ENCODE measurements at places on chromosomes 6 and 20. TPM values are rescaled to one million over a fixed set of nuclear protein-coding genes. Genes with fewer than 3 reads are reported as not detected.

ZNF311 gene
- total RNA-seq, result 0.65 TPM

- H3K4me1 ChIP-seq, result no peaks in the 10 kb centered on the region
- no peak overlapping the region for H3K4me3 ChIP-seq
- peak; percentile 14 for DNase-seq
- no peaks in the 10 kb centered on the region for H3K36me3 ChIP-seq
Observed at GRCh38 chr6:150741633-150742200, 123.8 kb upstream of the MTHFD1L start.

GRCh38 chr6:119728935-119729334, 379.4 kb upstream of the MAN1A1 start:
- H3K27ac ChIP-seq, result no peak overlapping the region
- H3K36me3 ChIP-seq, result no peaks in the 10 kb centered on the region
- peaks cover 9% of the 10 kb centered on the region for H3K27me3 ChIP-seq
- H3K4me1 ChIP-seq, result peaks cover 3% of the 10 kb centered on the region
- H3K4me3 ChIP-seq, result no peak overlapping the region

FUT9 gene
- total RNA-seq, result not detected

GRCh38 chr6:37504024-37504423, 4.3 kb upstream of the CCDC167 start:
- H3K4me1 ChIP-seq, result peaks cover 67% of the 10 kb centered on the region
- H3K27me3 ChIP-seq, result no peaks in the 10 kb centered on the region
- H3K27ac ChIP-seq, result peak overlapping the region; percentile 95
- DNase-seq, result no peak

RWDD2A gene
- 1.6 TPM for total RNA-seq

LIN28B gene
- total RNA-seq, result not detected

BCLAF1 gene
- 164 TPM for total RNA-seq

RIPOR3 gene
- not detected for total RNA-seq

DNA sequence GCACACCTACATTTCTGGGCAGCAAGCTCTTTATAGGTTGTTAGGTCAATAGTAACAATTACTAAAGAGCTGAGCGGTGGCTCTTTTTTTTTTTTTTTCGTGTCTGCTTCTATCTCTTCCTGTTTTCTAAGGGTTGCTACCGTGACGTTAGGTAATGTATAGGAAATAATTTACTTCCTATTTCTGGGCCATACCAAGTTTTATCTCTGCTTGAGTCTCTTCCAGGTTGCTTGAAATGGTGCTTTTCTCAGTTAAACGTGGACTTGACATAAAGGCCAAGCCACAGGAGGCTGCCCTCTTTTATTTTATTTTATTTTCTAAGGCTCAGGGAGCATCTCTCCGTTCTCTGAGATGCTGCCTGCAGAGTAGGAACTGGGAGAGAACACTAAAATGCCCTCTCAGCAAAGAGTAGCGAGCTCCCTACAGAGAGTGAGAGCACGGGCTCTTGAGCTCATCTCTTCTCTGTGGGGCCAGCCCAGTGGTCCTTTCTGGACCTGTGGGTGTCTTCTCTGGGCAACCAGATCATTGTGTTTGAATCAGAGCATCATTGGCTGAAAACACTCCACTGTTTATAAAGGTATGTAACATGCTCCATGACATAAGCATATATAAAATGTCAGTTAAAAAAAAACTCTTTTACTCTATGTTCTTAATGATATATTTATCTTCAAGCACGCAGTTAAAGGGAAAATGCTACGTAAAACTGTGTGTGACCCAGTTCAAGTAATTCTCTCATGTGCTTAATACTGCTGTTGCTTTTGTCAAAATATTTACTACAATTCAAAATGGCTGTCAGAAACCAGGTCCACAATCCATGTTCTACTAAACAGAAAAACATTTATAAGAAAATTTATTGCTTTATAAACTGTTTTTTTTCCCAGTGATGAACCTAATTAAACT, at the start of gene ZNF831:
TSS of gene ZNF831 (plus strand) at position 191 of the 900 bp plus-strand sequence. CDS start 27,199 bp downstream, outside the sequence.
- H3K4me1 ChIP-seq, result peaks cover 89% of the 10 kb centered on the region
- peak within 1 kb of the TSS; percentile 82 for H3K4me3 ChIP-seq
- H3K36me3 ChIP-seq, result peaks cover 23% of the 10 kb centered on the region

DNA sequence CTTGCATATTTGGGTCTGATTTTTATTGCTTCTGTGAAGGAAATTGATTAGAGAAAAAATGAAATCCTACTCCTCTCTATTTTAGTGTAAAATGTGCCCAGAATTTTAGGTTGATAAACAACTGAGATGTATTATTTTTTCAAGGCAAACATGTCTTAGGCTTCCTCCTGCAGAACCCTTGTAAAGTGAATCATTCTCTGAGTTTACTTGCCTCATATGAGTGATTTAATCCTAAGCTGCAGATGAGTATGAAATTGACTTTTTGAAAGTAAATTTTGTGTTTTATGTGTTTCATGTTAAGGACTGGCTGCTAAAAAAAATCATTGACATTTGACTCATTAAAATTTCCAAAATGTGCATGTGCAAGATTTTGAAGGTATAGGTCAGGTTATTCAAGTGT, 138.5 kb upstream of the PHACTR1 start:
- H3K4me1 ChIP-seq, result no peaks in the 10 kb centered on the region
- no peaks in the 10 kb centered on the region for H3K36me3 ChIP-seq
- no peak for DNase-seq
- no peak overlapping the region for H3K27ac ChIP-seq
- H3K4me3 ChIP-seq, result no peak overlapping the region
- H3K27me3 ChIP-seq, result peaks cover 2% of the 10 kb centered on the region

GRCh38 chr6:52995913-52996645, 995 bp upstream of the GSTA4 start:
- peaks cover 2% of the 10 kb centered on the region for H3K36me3 ChIP-seq
- peak overlapping the region; percentile 77 for H3K4me3 ChIP-seq
- H3K27ac ChIP-seq, result peak overlapping the region; percentile 98
- H3K4me1 ChIP-seq, result peaks cover 30% of the 10 kb centered on the region
- H3K27me3 ChIP-seq, result peaks cover 11% of the 10 kb centered on the region

- no peak overlapping the region for H3K27ac ChIP-seq
- DNase-seq, result no peak
- no peaks in the 10 kb centered on the region for H3K4me1 ChIP-seq
- no peak overlapping the region for H3K4me3 ChIP-seq
- H3K27me3 ChIP-seq, result no peaks in the 10 kb centered on the region
Observed at GRCh38 chr6:114364301-114364700, 21.5 kb upstream of the HS3ST5 start.

GRCh38 chr6:123189816-123190215, 193.8 kb downstream of the CLVS2 start:
- H3K27ac ChIP-seq, result no peak overlapping the region
- H3K4me1 ChIP-seq, result no peaks in the 10 kb centered on the region
- no peak overlapping the region for H3K4me3 ChIP-seq

ABHD16B gene
- total RNA-seq, result not detected

DNA sequence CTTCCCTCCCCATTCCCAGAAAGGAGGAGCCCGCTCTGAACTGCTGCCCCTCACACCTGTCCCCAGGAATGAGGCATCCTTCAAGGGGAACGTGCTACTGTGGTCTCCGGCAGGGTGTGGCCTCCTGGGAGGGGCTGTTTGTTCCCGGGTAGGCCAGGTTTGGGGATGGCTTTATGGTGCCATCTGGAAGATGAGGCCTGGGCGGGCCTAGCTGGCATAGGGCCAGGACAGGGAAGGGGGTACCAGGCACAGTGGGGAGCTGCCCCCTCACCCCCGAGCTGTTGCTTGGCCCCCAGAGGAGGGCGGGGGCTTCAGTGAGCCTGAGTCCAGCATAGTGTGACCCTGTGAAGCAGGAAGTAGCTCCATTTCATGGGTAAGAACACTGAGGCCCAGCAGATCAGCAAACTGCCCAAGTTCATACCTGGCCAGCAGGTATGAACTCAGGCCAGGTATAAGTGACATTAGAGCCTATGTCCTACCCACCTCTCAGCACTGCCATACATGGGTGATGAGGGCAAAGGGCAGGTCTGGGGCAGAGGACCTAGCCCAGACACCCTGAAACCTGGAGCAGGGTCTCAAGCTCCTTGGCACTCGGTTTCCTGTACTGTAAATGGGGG, 17.5 kb upstream of the SPDEF start:
- no peak for DNase-seq
- no peaks in the 10 kb centered on the region for H3K27me3 ChIP-seq
- no peak overlapping the region for H3K4me3 ChIP-seq
- no peaks in the 10 kb centered on the region for H3K36me3 ChIP-seq
- H3K4me1 ChIP-seq, result peaks cover 4% of the 10 kb centered on the region

GRCh38 chr20:45611054-45611453, 18.5 kb upstream of the WFDC10A start:
- H3K4me1 ChIP-seq, result peaks cover 5% of the 10 kb centered on the region
- H3K27ac ChIP-seq, result no peak overlapping the region
- no peak for DNase-seq
- no peak overlapping the region for H3K4me3 ChIP-seq
- peaks cover 2% of the 10 kb centered on the region for H3K27me3 ChIP-seq

GRCh38 chr20:23225407-23226060, 125.1 kb upstream of the NXT1 start:
- no peaks in the 10 kb centered on the region for H3K36me3 ChIP-seq
- H3K4me3 ChIP-seq, result no peak overlapping the region
- no peak for DNase-seq
- H3K4me1 ChIP-seq, result no peaks in the 10 kb centered on the region
- no peak overlapping the region for H3K27ac ChIP-seq

MUC22 gene
- not detected for total RNA-seq

- no peak for DNase-seq
- no peak overlapping the region for H3K4me3 ChIP-seq
- no peaks in the 10 kb centered on the region for H3K4me1 ChIP-seq
- peaks cover 4% of the 10 kb centered on the region for H3K27me3 ChIP-seq
Observed at GRCh38 chr6:3795836-3796718, 44.6 kb upstream of the PXDC1 start.

HTR1B gene
- total RNA-seq, result not detected

CST2 gene
- total RNA-seq, result not detected

- DNase-seq, result no peak
- no peaks in the 10 kb centered on the region for H3K4me1 ChIP-seq
- H3K27me3 ChIP-seq, result no peaks in the 10 kb centered on the region
- H3K4me3 ChIP-seq, result no peak overlapping the region
- no peaks in the 10 kb centered on the region for H3K36me3 ChIP-seq
Observed at GRCh38 chr6:168597471-168597875, 156.5 kb downstream of the SMOC2 start.

DNA sequence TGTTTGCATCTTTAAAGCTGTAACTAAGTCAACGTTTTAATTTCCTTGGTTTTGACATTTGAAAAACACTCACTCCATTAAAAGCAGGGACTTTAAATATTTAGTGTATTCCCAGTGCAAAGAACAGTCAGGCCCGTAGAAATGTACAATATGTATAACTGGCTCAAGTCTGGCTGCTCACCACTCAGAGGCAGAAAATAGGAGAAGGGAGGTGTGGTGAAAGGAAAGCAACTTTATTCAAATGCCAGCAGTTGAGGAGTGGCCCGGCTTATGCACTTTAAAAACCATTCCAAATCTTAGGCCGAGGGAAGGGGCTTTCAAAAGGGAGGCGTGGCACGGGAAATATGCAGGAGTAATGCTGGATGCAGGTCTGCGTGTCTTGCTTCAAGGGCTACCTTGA, 120.6 kb downstream of the TMEM200A start:
- H3K4me3 ChIP-seq, result no peak overlapping the region
- no peak overlapping the region for H3K27ac ChIP-seq
- no peak for DNase-seq
- peaks cover 20% of the 10 kb centered on the region for H3K4me1 ChIP-seq
- H3K36me3 ChIP-seq, result peaks cover 15% of the 10 kb centered on the region
- H3K27me3 ChIP-seq, result no peaks in the 10 kb centered on the region

DNA sequence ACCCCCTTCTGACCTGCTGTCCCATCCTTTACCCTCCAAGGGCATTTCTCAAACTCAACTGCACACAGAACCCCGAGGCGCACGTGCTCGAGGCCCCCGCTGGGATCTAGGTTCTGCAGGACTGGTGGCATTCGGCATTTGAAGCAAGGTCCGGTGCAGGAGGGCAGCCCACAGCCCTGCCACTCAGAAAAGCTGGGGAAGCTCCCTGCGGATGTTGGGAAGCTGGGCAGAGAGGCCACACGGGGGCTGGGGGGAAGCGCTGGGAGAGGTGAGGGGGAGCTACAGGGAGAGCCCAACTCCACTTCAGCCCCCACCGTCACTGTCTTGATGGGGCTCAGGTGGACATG, 51.2 kb upstream of the SLCO4A1 start:
- peaks cover 13% of the 10 kb centered on the region for H3K27me3 ChIP-seq
- H3K4me1 ChIP-seq, result peaks cover 3% of the 10 kb centered on the region
- DNase-seq, result no peak
- no peak overlapping the region for H3K27ac ChIP-seq
- H3K36me3 ChIP-seq, result no peaks in the 10 kb centered on the region

GRCh38 chr6:139290787-139291311, 949 bp downstream of the TXLNB start:
- H3K4me1 ChIP-seq, result peaks cover 48% of the 10 kb centered on the region
- peak overlapping the region; percentile 96 for H3K27ac ChIP-seq
- peak; percentile 61 for DNase-seq
- peak overlapping the region; percentile 70 for H3K4me3 ChIP-seq
- H3K27me3 ChIP-seq, result no peaks in the 10 kb centered on the region

GRCh38 chr6:21367649-21368154, 225.8 kb upstream of the SOX4 start:
- H3K4me1 ChIP-seq, result no peaks in the 10 kb centered on the region
- no peak for DNase-seq
- no peaks in the 10 kb centered on the region for H3K36me3 ChIP-seq
- H3K27ac ChIP-seq, result no peak overlapping the region

DNA sequence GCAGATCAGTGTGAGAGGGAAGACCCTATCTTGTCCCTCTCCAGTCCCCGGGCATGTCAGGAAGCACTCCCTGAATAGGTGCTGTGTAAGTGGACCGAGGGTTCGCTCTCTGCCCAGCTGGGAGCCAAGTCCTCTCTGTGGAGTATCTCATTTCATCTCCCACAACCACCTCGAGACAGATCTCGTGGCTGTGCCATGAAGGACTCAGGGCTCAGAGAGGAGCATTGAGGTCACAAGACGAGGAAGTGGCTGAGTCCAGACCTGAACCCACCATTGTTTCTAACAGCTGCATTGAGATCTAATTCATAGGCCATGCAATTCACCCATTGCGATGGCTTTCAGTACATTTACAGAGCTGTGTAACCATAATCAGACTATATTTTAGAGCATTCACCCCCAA, 34.7 kb upstream of the STX16 start:
- no peak overlapping the region for H3K4me3 ChIP-seq
- no peak overlapping the region for H3K27ac ChIP-seq
- no peaks in the 10 kb centered on the region for H3K4me1 ChIP-seq
- no peaks in the 10 kb centered on the region for H3K36me3 ChIP-seq

DNA sequence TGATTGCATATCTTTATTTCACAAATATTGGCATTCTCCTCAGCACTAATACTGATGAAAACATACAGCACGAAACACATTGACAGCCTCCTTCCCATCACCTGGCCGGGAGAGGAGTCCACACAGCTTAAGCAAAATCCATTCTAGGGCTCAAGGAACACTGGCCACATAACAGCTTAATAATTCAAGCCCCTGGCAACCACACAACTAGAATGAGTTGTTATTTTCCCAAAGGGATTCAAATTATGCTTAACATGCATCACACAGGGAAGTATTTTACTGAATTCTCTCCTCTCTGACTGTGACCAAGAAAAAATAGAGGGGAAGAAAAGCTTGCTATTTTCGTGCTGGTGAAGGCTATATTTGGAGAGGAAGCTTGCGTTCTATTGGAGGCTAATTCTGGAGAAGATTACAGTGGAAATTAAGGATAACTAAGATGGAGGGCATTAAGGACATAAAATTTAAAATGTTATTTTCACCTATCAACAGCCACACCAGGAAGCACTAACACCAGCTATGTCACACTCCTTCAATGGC, 198.5 kb downstream of the ADGRG6 start:
- H3K4me3 ChIP-seq, result no peak overlapping the region
- H3K27ac ChIP-seq, result no peak overlapping the region
- H3K27me3 ChIP-seq, result no peaks in the 10 kb centered on the region
- H3K4me1 ChIP-seq, result no peaks in the 10 kb centered on the region
- DNase-seq, result no peak
